ENCODE measurements at places on chromosomes 5 and 9. TPM values are rescaled to one million over a fixed set of nuclear protein-coding genes. Genes with fewer than 3 reads are reported as not detected.

The CDH9 gene
- 0.41 TPM for total RNA-seq

The TAS2R1 gene
- 0.06 TPM for total RNA-seq

The CDH6 gene
- total RNA-seq: 0.30 TPM

The SPINK6 gene
- 0.33 TPM for total RNA-seq

The SLC12A7 gene
- total RNA-seq: 15.8 TPM

The MSMP gene
- 2.0 TPM for total RNA-seq

The PTBP3 gene
- total RNA-seq: 36.3 TPM

DNA sequence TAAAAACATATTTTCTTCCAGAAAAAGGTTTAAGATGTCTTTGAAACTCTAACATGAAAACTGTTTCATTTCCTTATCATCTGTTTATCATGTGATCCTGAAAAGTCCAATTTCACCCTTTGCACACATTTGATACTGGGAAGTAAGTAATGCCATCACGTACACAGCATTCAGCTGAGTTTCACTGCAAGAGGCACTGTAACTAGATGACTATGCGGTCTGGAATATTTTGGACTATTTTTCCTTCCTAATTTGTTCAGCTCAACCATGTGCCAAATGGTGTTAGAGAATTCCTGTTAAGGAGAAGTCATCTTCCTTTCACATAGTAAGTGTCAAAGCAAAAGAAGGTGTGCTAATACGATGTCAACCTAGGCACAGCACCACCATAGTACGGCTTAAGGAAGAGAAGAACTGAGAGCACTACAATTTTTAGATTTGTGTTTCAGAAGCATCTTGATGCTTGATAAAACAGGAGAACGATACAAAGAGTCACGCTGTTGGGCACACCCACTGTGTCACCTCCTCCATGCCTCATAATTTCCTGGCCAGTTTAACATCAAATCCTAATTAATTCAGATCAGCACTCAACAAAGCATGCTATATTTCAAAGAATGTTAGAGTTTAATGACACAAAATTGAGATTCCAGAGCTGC, 77.5 kb downstream of the GNAQ start:
- DNase-seq: no peak

DNA sequence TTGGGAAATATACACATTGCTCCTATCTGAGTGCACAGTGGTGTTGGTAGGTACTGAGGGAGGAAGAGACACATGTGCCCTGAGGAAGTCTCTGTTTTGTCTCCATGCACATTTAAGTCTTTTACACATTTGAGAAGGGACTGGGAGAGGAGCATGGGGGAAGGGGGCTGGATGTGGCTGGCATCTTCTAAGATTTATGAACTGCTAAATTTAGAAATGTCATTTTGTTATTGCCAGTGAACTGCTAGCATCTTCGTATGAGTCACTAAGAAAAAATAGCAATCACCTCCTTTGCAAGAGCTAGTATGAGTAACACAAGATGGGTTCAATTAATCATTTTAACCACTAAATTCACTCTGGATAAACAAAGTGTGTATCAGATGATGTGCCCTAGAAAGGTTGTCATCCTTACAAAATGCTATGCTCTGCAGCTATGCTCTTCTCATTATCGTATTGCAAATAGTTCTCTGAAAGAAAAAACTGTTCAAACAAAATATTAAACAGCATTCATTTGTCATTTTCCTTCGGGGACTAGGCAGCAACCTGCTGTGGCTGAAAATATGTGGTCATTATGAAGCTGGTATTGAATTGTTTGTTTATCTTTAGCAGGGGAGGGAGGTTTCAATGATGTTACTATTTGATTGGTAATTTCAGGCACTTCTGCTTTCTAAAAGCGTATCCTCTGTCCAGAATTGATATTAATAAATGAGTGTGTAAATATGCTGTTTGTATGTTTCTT, 236.5 kb downstream of the DMRTA1 start:
- DNase-seq: no peak

DNA sequence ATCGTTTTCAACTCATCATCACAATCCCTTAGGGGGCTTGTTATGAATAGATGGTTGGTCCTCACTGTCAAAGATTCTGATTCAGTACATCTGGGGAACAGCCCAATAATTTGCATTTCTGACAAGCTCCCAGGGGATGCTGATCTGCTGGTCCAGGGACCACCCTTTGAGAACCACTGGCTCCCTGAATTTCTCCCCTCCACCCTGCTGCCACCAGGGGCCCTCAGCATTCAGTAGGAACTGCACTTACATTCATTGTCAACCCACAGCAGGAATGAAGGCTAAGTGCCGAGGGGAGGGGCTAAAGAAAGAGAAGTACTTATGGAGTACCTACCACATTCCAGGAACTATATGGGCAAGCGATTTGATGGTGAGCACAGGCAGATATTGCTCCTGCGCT, 85.9 kb downstream of the BOD1 start:
- DNase-seq: no peak

DNA sequence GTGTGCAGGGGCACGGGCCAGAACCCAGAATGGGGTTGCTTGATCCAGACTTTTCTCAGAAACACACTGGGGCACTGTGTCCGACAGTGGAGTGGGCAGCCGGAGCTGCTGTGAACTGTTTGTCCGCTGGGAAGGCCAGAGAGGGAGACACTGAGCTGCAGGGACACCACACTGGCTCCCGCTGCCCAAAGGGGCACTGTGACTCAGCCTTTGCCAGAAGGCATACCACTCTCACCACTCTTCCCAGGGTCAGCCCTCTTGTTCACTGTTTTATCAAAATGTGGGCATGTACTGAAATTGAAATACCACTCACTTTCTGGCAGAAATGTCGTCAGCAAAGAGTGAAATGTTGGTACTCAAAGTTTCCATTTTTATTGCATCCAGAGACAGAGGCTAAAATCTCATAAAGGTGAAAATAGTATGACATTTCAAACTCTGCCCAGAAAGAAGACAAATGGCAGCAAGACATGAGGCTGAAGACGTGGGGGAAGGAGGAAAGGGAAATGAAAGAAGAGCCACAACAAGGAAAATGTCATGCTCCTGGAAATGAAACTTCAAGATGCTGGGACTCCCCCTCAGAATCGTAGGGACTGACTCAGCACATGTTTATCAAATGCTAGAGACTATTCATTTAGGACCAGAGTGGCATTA, 4.5 kb upstream of the IL7R start:
- DNase-seq: peak; percentile 80

DNA sequence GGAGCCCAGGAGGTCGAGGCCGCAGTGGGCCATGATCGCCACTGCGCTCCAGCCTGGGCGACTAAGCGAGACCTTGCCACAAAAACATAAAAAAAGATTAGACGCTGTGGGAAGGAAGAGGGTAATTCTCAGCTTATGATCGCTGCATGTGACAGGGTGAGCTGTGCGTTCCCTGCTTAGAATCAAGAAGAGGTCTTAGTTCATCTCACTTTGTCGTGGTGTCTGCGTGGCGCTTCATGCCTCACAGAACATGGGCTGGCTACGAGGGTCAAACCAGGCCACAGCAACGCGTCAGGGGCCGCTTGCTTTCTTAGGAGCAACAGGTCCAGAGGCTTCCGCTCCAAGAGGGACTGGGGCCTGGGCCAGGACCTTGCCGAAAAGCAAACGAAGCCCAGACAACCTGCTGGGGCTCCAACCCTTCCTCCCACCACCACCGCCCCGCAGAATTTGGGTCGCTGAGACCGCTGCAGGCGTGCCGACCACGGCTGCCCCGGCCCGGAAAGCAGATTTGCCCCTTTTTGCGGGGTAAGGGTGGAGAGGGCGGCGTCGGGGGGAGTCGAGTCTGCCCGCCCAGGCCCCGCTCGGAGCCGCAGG, 10.0 kb upstream of the GRIN1 start:
- peak; percentile 72 for DNase-seq

DNA sequence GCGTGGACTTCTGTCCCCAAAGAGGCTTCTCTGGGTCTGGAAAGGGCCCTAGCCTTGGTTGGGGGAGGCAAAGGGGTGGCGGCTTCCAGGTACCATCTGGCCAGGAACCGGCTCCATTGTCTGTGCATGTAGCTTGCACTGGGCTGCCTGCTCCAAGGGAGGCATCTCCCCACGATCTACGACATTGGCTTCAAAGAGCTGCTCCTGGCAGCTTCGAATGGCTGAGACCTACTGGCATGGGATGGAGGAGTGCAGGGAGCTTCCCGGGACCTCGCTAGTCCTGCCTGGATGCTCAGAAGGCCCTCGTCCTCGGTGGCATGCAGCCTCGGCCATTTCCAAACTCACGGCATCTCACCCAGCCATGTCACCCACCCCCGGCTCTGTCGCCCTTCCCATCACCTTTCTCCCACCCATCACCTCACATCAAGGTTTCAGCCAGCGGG, 137.8 kb downstream of the KCNIP1 start:
- DNase-seq: no peak

DNA sequence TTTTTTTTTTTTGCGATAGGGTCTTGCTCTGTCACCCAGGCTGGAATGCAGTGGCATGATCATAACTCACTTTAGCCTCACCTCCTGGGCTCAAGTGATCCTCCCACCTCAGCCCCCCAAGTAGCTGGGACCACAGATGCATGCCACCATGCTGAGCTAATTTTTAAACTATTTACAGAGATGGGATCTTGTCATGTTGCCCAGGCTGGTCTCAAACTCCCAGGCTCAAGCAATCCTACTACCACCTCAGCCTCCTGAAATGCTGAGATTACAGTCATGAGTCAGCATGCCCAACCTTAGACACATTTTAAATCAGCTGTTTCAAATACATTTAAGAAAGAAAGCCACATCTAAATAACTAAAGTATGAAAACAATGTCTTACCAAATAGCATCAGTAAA, 439.0 kb downstream of the EBF1 start:
- DNase-seq: no peak

- no peak for DNase-seq
Observed at GRCh38 chr5:100905259-100905914, 2.3 kb upstream of the ST8SIA4 start.

GRCh38 chr9:80797831-80798688, 891.3 kb downstream of the TLE1 start:
- no peak for DNase-seq

GRCh38 chr9:35908504-35909125, 675 bp upstream of the SPAAR start:
- peak; percentile 40 for DNase-seq

DNA sequence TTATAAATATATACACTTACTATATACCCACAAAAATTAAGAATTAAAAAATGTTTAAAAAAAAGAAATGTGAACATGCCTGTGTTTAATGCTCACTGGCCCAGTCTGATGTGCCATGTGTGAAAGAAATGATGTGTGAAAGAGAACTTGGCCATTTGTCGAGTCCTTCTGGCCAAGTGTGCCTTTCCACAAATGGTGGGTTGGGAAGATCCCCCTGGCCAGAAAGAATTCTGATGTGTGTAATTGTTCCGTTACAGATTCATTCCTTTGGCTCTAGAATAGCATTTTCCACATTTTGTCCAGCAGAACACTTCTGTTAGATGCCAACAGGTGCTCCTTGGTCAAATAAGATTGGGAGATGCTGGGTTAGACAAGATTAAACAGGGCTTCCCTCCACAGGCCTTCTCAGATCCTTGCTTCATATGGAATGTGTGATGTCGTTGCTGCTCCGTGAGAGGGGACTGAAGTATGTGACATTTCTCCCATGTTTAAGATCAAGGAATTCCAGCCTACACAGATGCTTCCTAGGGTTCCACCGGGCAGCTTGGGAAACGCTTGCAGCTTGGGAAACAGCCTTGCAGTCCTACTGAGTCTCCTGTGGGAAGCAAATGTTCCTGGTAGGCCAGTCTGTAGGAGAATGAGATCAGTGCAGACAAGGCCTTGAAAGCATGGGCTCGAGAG, 32.1 kb downstream of the GDNF start:
- DNase-seq: no peak

- no peak for DNase-seq
Observed at GRCh38 chr5:79621056-79621455, 8.8 kb downstream of the TENT2 start.

- DNase-seq: no peak
Observed at GRCh38 chr5:93340881-93341280, 240.1 kb downstream of the NR2F1-AS1 start.

- no peak for DNase-seq
Observed at GRCh38 chr9:72882117-72882775, 70.6 kb downstream of the ALDH1A1 start.

DNA sequence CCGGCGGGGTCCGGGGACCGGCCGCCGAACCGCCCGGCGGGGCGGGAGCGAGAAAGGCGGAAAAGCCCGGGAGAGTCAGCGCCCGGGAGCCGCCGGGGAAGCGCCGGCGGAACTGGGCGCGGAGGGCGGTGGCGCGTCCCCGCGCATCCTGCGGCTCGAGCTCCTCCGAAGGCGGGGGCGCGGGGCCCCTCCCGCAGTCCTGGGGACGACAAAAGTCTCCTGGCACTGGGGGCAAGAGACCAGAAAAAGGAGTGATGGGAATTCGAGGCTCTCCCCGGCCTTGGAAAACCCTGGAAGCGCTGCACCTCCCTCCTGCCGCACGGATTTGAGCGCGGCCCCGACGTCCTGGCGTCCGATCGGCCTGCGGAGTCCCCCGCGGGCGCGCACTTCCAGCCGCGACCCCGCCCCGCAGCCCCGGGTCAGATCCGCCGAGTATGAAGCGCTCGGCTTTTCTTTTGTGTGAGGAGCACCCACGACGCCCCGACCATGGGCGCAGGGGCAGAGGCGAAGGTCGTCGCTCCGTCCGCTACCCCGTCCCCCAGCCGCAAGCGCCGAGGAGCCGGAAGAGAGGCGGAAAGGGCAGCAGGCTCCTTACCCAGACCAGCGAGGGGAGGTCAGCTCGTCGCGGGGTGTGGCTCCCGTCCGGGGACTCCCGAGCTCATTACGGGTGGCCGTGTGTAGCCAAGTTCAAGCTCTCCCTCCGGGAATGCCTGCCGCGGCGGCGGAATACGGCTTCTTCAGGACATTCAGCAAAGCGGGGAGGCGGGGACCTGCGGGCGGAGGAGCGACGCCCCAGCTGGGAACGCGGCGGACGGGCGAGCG, at the start of gene EPB41L4A:
TSS of gene EPB41L4A (minus strand) at position 114 of the 822 bp plus-strand sequence. CDS start 238 bp downstream, outside the sequence.
- peak; percentile 78 for DNase-seq

GRCh38 chr5:169288066-169288930, 12.6 kb downstream of the SLIT3 start:
- DNase-seq: no peak

DNA sequence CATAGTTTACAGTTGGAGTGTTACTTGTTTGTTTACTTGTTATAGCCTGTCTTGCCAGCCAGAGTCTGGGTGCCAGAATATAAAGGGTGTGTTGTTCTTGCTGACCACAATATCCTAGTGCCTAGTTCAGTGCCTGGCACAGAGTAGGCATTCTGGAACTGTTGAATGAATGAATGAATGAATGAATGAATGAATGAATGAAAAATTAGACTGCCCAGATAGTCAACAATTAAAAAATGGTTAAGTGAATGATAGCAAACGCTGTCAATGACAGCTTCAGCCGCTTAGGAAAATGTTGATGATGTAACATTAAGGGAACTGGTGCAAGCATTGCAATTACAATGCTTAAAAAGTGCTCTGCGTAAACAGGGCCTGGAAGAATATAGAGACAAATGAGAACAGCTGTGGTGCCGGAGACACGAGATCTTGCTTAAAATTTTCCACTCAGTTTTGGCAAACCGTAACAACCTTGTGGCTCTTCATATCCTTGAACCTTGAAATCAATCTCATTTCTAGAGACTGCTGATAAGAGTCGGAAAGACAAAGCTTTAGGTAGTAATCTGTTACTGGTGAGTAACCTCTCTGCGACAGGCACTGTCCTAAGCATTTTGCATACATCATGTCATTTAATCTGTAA, 4.7 kb upstream of the TTLL11 start:
- peak; percentile 65 for DNase-seq

Measured in adrenal gland (tissue), 19 donors.